Camera-type eye (tissue), 1 donor: ENCODE measurements at places on chromosomes 5 and 9. TPM values are rescaled to one million over a fixed set of nuclear protein-coding genes. Genes with fewer than 3 reads are reported as not detected.

The GABRA1 gene
- 16.5 TPM for total RNA-seq

The S1PR3 gene
- total RNA-seq = 59.5 TPM

The AGXT2 gene
- not detected for total RNA-seq

The TMED7 gene
- 114 TPM for total RNA-seq

The CCL21 gene
- 16.9 TPM for total RNA-seq

The CENPH gene
- total RNA-seq = 9.8 TPM

The EHMT1 gene
- total RNA-seq = 112 TPM

The FAM151B gene
- total RNA-seq = 12.6 TPM

The SLC6A18 gene
- total RNA-seq = not detected

The FOXD4L4 gene
- 0.22 TPM for total RNA-seq

The HCN1 gene
- total RNA-seq = 31.2 TPM

The PCDHGB2 gene
- total RNA-seq = 14.6 TPM

The C5orf52 gene
- not detected for total RNA-seq

The IL33 gene
- total RNA-seq = 25.2 TPM

The STK32A gene
- total RNA-seq = 17.7 TPM

The BAAT gene
- total RNA-seq = 0.22 TPM

The TMC1 gene
- 0.27 TPM for total RNA-seq

The CCDC192 gene
- not detected for total RNA-seq

The CD72 gene
- 2.5 TPM for total RNA-seq

The BRD9 gene
- 47.8 TPM for total RNA-seq

The WHRN gene
- total RNA-seq = 16.6 TPM

The HRCT1 gene
- not detected for total RNA-seq

The CRB2 gene
- 36.4 TPM for total RNA-seq

The NMUR2 gene
- total RNA-seq = 0.22 TPM

The LVRN gene
- 2.0 TPM for total RNA-seq

The SPATA9 gene
- not detected for total RNA-seq

The PCDHGA4 gene
- total RNA-seq = 11.1 TPM

The ENTREP1 gene
- total RNA-seq = 16.7 TPM

The LCN15 gene
- total RNA-seq = not detected

The SLC6A7 gene
- 0.11 TPM for total RNA-seq

The MARCOL gene
- not detected for total RNA-seq

The MTRR gene
- 61.2 TPM for total RNA-seq

The PTGS1 gene
- total RNA-seq = 3.2 TPM

The C1QTNF2 gene
- 16.9 TPM for total RNA-seq

The KCTD16 gene
- 8.7 TPM for total RNA-seq

The CCNI2 gene
- total RNA-seq = 0.60 TPM

The ACOT12 gene
- total RNA-seq = not detected

The NIM1K gene
- 6.6 TPM for total RNA-seq

The OR1Q1 gene
- not detected for total RNA-seq

The F2RL2 gene
- 4.0 TPM for total RNA-seq

The ADAMTS2 gene
- total RNA-seq = 68.9 TPM

The NUTM2G gene
- total RNA-seq = not detected
